ENCODE measurements at places on chromosomes 3 and 15.

DNA sequence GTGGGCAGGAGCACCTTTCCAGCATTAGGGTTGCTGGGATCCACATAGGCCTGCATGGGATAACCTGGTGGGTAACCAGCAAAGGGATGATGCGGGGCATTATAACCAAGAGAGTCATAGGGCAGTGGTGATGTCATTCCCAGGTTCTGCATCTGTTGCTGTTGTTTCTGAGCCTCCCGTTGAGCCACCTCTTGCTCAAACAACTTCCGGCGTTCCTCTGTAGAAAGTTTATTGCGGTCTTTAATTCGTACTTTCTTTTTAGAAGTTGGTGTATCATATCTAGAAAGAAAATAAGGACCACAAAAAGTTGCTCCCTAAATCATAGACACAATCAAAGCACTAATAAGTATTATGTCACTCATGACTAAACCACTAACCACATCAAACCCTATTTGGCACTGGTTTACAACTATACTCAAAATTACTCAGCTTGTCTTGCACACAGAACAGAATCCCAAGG lies 77.8 kb downstream of the NBEAL2 start:
- DNase-seq, result no peak

- no peak for DNase-seq
Observed at GRCh38 chr15:57135800-57136199, 217.4 kb downstream of the TCF12 start.

DNA sequence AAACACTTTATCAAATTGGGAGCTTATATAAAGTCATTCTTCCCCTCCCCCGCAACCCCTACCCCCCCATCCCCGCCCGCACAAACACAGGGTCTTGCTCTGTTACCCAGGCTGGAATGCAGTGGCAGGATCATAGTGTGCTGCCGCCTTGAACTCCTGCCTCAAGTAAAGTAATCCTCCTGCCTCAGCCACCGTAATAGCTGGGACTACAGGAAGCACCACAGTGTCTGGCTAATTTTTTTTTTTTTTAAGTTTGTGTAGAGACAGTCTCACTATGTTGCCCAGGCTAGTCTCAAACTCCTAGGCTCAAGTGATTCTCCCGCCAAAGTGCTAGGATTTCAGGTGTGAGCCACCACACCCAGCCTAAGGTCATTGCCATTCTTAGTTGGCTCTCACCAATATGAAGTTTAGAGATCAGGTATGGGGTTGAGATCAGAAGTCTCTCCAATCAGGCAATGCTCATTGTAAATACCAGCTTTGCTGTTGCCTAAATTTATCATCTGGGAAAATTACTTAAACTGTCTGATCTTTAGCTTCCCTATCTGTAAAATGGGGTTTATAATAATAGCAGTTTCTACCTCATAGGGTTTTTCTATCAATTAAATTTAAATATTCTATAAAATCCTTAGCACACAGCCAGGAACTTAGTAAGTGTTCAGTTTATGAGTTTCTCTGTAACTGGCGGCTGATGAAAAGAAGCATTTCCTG lies 60.3 kb downstream of the TGFBR2 start:
- no peak for DNase-seq

GRCh38 chr3:127114337-127115070 lies 78.4 kb upstream of the PRR23E start:
- DNase-seq, result no peak

DNA sequence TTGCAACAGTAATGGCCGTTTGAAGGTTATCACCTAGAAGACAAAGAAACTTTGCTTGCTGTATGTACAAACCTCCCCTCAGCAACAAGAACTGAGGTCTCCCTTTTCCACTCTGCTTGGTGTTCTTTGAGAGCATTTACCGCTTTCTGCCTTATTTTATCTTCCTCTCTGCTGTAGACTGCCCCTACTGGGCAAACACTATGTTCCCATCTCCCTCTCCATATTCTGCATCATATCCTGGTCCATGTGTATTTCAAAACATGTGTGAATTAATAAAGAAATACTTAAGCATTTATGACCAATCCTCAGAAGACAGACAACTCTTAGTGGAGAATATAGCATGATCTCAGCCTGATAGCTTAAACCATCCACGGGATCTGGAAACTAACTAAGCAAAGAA lies 64.4 kb downstream of the ATP13A5 start:
- DNase-seq, result no peak

DNA sequence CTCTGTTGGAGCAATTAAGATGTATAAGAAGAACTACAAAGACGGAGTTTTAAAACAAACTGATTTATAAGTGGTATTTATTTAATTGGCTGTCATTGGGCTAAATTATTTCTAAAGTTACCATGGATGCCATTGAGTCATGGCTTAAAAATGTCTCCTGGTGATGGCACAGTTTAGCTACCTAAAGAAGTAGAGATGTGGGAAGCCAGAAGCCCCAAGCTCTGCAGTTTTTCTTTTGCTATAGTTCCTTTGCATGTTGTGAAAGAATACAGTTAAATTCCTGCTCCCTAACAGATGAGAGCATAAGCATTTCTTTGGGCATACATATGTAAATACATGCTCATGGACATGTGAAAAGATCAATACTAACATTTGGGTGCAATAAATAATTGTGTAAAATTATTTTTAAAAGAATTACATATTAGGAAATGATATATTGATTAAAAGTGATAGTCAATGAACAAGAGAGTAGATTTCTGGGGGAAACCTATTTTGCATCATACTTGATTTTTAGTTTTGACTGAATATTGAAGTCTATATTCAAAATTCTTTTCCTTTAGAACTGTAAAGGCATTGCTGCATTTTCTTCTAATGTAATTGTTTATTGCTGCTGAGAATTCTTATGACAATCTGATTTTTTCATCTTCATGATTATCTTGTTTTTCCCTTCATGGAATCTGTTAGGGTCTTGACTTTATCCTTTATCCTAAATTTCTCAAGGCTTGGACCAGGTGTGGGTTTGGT lies 2.1 kb downstream of the OPA1 start:
- no peak for DNase-seq

GRCh38 chr15:89445518-89445917 lies 50.9 kb downstream of the RHCG start:
- DNase-seq, result no peak

- DNase-seq, result no peak
Observed at GRCh38 chr15:93479715-93480114, 390.7 kb upstream of the RGMA start.

GRCh38 chr3:24451461-24452099 lies 43.1 kb downstream of the THRB start:
- DNase-seq, result no peak
